GM13977 (cell line): ENCODE measurements at places on chromosomes 16 and 17.

DNA sequence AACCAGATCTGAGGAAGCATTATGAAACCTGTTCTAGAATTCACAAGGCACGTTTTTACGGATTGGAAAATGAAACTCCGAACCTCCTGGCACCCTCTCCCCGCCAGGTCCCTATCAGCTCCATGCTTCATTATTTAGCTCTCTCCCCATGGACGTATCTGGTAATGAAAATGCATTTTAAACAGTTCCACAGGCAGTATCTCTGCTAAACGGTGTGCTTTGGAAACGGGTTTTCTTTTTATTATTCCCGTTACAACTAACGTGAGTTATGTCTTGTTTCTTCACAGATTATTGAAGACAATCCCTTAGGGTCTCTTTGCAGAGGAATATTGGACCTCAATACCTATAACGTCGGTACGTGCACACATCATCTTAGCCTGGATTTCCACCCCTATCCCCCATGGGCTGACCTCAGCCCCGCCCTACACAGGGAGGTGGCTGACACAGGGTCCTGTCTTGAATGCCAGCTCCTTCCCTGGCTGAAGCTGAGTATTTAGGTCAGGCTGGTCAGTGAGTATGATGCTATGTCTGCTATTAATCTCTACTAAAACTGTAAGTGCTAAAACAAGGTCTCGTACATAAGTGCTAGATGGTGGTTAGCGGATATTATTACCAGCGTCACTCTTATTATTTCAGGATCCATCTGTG, 82.9 kb downstream of the SDR42E1 start:
- no peak for DNase-seq

GRCh38 chr16:75267631-75268264, 16.3 kb upstream of the BCAR1 start:
- peak; percentile 40 for DNase-seq

DNA sequence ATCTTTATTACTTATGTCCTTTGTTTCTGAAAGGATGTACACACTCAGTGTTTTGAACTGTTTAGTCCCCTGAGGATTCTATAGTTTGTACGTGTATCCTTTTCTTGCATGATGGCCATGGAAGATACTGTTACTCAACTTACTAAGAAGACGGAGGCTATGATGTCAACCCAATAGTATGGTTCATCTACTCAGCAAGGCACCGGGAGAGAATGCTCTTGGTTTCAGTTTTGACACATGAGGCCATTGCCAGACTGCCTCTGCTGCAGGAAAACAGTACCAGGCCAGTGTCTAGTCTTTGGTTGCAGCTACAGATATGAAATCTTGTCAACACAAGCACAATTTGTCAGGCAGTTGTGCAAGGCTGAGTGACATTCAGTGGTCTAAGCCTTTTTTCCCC, 134.5 kb downstream of the MRTFB start:
- no peak for DNase-seq

DNA sequence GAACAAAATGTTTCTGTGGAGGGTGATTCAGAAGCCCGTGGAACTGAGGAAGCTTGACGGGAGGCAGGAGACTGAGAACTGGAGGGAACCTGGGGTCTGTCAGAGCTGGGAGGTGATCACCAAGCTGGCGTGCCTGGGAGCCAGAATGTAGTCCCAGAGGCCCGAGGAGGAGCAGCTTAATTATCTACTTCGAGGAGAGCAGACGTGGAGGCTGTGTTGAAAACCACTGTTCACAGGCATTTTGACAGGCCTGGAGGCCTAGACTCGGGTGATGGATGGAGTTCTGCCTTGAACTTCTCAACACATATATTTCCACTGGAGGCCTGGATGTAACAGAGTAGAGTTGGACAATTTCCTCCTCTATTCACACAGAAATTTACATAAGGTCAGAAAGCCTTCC, 177.7 kb upstream of the SALL1 start:
- no peak for DNase-seq

- DNase-seq: no peak
These were observed 17.4 kb downstream of the IRF8 start for GRCh38 chr16:85916141-85916890.

DNA sequence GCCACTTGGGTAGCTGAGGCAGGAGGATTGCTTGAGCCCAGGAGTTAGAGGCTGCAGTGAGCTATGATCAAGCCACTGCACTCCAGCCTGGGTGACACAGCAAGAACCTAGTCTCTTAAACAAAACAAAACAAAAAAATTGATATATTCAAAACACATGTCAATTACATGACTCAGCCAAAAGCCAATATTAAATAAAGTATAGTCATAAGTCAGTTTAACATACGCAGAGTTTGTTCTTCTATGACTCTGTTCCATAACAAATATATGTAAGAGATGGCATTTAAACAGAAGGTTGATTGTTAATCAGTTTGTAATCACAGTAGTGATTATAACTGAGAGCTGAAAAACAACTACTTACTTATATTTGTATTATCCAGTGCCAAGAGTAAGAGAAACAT, 106.5 kb downstream of the CDH8 start:
- DNase-seq: no peak

- DNase-seq: no peak
These were observed 158.4 kb downstream of the CCDC182 start for GRCh38 chr17:57586742-57587141.

GRCh38 chr17:50945779-50946222, 79.6 kb upstream of the TOB1 start:
- peak; percentile 34 for DNase-seq

DNA sequence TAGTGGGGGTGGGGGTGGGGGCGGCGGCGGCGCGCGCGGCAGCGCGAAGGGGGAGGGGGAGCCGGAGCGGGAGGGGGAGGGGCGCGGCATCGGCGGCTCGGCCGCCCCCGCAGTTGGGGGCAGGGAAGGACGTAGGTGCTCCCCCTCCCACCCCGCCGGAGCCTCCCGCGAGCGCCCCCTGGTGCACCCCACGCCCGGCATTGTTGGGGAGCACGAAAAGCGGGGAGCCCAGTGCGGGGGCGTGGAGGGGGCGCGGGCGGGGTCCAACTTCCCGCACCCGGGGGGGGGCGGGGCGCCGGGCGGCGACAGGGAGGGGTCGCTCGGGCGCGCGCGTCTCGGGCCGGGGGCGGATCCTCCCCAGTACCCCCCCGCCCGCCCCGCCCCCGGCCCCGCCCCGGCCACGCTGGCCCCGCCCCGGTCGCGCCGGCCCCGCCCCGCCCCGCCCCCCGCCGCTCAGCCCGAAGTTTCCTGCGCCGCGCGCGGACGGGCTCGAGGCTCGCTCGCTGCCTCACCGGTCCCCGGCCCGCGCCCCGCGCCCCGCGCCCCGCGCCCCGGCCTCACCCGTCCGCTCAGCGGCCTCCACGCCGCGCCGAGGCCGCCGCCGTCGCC, at the start of gene CACNA1H:
Gene CACNA1H (plus strand): TSS at position 456 of the 609 bp plus-strand sequence. CDS start 632 bp downstream, outside the sequence.
- DNase-seq: peak; percentile 82

GRCh38 chr17:79691931-79692330, 38.8 kb upstream of the ENPP7 start:
- no peak for DNase-seq

DNA sequence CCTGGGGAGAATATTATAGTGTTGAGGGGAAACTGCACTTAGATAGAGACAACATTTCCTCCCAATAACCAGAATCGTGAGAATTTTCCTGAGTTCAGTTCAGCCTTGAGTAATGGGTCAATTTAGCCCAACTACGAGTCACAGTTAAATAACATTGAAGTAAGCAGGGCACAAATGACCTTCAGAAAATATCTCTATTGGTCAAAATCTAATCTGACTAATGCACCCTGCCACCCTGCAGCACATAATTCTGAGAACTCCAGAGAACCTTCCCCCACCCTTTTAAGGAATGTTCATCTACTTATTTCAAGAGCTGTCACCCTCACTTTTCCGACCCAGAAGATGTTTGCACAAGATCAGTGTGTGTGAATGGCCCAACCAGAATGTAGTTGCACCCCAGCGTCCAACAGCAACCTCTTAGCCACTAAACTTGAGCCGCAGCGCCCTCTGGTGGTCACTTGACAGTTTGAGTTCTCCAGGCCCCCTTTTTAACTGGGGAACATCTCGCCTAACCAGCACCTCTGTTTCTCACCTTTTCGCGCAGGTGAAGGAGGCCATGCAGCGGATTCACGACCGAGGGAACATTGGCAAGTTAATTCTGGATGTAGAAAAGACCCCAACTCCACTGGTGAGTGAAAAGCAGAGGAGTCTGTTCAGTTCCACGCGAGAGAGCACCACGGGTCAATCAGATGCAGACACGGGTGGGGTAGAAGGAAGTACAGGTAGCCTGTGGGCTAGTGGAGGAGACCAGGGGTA, 50.9 kb upstream of the CLEC3A start:
- peak; percentile 63 for DNase-seq

- DNase-seq: no peak
These were observed 86.4 kb downstream of the TEX14 start for GRCh38 chr17:58605470-58605869.

- no peak for DNase-seq
These were observed 39.7 kb upstream of the PVALEF start for GRCh38 chr17:81125573-81126081.

GRCh38 chr17:33838281-33838680, 416.8 kb upstream of the CCL2 start:
- DNase-seq: no peak

DNA sequence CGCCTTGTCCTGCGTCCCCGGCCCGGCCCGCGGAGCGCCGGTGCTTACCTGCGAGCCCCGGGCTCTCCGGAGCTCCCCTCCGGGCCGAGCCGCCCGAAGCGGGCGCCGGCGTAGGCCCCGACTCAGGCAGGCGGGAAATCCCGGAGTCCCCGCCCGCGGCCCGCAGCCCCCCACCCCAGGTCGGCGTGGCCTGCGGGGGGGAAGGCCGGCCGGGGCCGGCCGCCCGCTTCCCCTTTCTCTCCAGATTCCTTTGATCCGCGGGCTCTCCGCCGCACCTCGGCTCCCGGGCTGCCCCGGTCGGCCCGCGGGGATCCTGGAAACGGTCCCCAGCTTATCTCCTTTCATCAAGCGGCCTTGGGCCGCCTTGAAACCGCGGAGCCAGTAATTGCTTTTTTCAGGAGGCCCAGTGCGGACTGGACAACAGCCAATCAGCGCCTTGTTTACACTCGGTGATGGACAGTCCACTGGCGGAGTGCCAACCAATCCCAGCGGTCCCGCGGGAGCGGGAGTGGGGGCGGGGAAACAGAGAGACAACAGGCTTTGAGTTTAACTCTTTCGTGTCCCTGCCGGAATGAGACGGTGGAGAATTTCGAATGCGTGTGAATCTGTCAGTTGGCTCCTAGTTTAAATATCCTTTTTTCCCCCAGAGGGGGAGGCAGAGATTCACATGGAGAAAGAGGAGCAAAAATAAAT, 1.4 kb upstream of the BAHCC1 start:
- peak; percentile 93 for DNase-seq

- DNase-seq: no peak
These were observed 25.6 kb upstream of the CRISPLD2 start for GRCh38 chr16:84794186-84794585.

DNA sequence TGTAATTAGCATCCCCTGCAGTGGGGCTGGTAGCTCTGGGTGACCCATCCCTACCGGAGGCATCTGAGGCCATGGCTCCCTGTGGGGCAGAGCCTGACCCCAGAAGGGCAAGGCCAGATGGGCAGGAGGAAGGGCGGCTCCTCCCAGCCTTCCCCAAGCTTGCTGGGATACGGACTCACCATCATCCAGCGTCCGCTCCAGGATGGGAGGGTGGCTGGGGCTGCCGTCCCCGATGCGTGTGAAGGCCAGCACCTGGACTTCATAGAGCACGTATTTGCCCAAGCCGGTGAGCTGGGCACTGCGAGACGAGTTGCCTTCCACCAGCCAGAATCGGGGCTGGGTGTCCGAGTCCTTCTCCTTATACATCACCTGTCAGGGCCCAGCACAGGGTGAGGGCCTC, 81.6 kb upstream of the CDC42EP4 start:
- DNase-seq: no peak

DNA sequence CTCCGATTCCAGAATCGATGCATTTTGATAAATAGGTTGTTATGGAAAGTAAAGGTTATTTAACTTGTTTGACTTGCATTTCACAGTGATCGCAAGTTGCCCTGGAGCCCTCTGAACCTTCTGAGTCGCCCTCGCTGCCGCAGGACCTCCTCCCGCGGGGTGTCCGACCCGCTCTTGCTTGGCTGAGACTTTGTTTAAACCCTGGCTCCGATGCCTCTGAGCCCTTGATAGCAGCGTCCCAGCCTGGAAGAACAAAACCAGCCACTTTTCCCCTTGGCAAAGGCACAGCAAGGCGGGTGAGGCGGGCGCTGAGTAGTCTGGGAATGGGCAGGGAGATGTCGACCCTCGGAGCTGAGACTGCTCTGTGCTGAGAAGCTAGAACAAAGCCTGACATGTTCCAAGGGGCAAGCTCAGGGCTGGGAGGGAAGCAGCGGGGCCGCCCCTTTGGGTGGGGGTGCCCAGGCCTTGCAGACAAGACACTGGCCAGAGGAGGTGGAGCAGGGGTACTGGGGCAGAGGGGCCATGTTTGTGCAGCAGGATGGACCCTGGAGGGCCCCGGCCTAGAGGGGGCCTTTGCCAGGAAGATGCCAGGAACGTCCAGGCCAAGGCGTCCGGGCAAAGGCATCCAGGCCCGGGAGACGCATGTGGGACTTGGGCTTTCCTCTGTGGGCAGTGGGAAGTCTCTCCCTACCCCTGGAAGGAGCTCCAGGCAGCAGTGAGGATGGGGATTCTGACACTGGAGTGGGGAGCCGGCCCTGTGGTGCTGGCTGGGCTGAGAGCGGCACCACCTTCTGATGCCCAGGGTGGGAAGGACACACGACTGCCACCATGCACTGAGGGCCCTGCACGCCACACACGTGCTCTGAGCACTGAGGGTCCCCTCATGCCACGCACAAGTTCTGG, 30.3 kb upstream of the CDH15 start:
- DNase-seq: no peak

DNA sequence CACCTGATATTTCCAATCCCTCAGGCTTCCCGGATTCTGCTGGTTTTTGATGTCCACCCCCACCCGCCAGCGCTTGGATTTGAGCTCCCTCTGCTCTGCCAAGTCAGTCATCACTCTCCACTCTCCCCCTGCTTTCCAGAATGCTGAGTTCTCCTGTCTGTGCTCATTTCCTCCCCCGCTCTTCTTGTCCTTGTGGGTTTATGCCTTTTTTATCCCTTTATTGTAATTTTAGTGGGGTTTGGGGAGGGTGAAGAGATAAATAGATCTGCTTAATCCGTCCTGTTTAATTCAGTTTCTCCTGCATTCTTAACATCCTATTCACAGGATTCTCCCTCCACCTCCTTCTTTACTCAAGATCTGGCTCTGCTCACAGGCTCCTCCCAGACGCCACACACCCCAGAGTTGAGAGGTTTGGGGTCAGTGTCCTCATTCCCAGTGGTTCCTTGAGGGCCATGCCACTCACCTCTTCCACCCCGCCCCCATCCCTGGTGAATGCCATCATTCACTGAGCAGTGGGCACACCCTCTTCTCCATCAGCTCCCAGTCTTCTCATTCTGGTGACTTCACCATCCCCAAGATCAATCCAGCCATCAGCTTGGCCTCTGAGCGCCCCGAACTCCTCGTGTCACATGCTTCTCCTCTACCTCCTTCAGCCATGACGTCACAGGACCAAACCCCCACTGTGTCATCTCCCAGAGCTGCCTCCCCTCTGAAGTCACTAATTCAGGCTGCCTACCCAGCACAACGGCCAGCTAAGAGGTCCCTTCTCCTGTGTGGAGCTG, 15.1 kb upstream of the GUCY2D start:
- no peak for DNase-seq
